Femur (tissue), 1 donor: ENCODE measurements at places on chromosomes 1 and 21.

GRCh38 chr21:45263534-45263933, 24.2 kb downstream of the POFUT2 start:
- DNase-seq = no peak

DNA sequence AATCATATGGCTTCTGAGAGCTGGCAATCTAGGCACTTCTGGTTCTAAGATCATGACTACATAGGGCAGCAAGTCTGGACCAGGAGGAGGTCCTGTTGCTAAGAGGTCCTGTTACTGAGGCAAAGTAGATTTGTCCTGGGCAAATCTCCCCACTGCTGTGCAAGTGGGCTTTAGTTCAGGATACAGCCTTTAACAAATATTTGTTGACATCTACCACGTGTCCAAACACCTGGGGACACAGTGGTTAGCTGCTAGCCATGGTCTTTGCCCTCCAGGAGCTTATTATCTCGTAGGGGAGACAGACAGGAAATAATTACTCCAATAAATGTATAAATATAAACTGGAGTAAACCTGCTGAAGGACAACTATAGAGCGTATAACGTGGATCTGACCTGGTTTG, 3.2 kb downstream of the CGN start:
- no peak for DNase-seq

- DNase-seq = no peak
These were observed 3.6 kb downstream of the EPS15 start for GRCh38 chr1:51515312-51515960.

DNA sequence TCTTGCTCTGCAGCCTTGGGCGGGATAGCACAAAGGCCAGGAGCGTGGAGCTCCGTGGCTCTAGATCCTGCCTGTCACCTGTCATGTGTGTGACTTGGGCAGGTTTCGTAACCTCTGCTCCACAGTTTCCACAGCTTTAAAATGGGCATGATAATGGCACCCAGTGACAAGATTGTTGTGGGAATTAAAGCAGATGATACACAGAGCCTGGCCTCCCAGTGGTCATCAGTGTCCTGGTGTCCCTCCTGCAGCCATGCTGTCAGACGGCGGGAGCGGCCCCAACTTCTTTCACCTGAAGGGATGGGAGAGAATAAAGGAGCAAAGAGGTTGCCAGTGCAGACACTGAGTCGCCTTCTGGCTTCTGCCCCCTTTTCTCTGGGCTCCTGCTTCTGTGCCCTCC, 61.5 kb downstream of the SLC37A1 start:
- DNase-seq = no peak

- DNase-seq = no peak
These were observed 347.2 kb downstream of the MATN1 start for GRCh38 chr1:30376054-30376697.

DNA sequence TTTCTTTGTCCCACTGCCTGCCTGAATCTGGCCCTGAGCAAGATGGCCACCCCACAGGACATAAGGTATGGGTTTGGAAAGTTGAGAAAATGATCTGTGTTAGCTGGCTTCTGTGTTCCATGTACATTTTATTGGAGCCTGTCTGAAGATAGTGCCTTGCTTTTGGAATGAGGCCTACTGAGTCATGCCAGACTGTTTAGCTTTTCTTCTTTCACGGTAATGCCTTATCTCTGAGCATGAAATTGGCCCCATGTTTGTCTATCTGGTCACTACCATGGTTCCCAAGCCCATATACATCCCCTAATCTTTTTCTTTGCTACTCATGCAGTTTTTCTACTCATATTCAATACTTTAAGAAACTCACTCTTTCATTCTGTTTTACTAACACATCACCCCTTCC, 85.1 kb upstream of the LMO4 start:
- no peak for DNase-seq

- DNase-seq = no peak
These were observed 83.5 kb downstream of the SYF2 start for GRCh38 chr1:25148673-25149300.

- no peak for DNase-seq
These were observed 470.1 kb upstream of the PLXNA2 start for GRCh38 chr1:208714323-208714722.

- DNase-seq = no peak
These were observed 278.2 kb downstream of the PAPPA2 start for GRCh38 chr1:176741181-176741580.

GRCh38 chr21:18715606-18716005, 312.0 kb upstream of the TMPRSS15 start:
- no peak for DNase-seq

GRCh38 chr1:215623162-215623561, 56.1 kb downstream of the KCTD3 start:
- no peak for DNase-seq

- no peak for DNase-seq
These were observed 30.9 kb downstream of the MAPKAPK2 start for GRCh38 chr1:206715552-206716158.

GRCh38 chr21:45016406-45017038, 57.9 kb upstream of the ADARB1 start:
- peak; percentile 51 for DNase-seq

DNA sequence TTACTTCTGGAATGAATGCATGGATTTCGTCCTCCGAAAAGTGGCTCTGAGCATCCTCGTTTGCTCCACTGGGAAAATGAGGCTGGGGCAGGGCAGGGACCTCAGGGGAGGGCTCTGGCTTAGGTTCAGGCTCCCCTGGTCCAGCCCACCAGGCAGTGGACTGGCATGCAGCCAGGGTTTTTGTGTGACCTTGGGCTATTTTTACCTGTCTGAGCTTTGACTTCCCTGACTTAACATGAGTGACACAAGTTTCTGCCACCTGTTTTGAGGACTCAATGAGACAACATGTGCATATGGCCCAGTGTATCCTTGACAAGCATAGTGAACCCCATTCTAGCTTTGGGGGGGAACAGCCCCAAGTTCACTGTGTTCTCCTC, 32.6 kb upstream of the EDN2 start:
- DNase-seq = no peak

- DNase-seq = no peak
These were observed 11.3 kb downstream of the SMIM1 start for GRCh38 chr1:3783651-3784474.
